Urinary bladder (tissue), 4 donors: ENCODE measurements at places on chromosomes 13 and 19. TPM values are rescaled to one million over a fixed set of nuclear protein-coding genes. Genes with fewer than 3 reads are reported as not detected.

F10 gene
- total RNA-seq = 27.6 TPM

GRCh38 chr19:50552540-50552939, 15.7 kb downstream of the LRRC4B start:
- no peak for DNase-seq

DNA sequence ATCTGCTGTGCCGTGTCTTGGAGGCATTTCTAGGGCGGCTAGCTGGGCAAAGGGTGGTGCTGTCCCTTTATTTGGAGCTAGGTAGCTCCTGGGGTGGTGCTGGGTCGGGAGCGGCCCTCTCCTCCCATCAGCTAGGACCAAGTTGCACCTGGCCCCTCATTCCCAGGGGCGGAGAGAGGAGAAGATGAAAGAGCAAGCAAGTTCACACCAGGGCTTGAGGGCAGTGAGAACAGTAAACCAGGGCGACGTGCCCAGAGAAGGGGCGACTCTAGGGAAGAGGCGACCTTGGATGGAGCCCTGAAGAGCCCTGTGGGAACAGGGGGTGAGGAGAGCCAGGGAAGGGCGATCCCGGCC, 17.0 kb upstream of the KCNN1 start:
- no peak for DNase-seq

SYT3 gene
- 0.16 TPM for total RNA-seq

- DNase-seq = no peak
These were observed 52.8 kb downstream of the SERP2 start for GRCh38 chr13:44426461-44426860.
